ENCODE measurements at places on chromosomes 16 and 17.
A peak's percentile ranks its signal among the peaks of the same experiment; 100 is the strongest.

DNA sequence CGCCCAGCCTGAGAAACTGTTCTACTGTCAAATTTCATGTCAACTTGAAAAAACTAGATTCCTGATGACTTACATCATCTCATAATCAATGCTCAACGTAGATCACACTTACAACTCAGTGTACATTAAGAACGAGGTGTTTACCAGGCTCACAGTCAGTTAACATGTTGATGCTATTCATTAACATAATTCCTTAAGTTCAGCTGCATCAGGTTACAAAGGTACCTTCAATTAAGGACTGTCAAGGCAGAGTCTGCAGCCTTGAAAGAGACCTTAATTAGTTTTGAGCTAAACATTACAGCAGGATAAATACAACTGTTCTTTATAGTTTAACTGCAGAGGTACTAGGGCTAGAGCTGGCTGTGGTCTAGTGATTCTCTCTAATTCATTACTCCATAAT, 1.9 kb downstream of the GNA13 start:
- DNase-seq, result no peak

DNA sequence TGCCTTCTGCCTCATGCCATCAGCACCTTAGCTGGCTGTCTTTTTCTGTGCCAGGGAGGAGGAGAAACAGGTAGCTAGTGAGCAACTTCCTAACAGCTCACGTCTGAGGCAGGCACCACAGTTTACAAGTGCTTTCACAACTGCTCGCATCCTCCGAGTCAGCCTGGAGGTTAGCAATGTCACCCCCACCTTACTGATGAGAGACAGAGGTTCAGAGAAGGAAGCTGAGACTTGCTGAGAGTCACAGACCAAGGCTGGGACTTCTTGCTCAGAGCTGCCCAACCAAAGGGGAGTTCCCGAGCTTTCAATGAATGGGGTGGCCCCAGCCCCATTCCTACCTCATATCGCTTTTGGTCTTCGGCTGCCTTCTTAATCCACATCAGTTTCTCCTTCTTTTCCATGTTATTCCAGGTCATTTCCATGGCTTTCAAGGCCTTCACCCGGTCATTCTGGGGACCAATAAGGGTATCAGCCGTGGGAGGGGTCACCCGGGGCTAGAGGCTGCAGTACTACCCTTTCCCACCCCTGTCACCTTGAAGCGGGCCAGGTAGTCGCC, 9.6 kb downstream of the UBTF start:
- DNase-seq, result no peak

GRCh38 chr17:50764734-50765149, 2.6 kb downstream of the ANKRD40CL start:
- no peak for DNase-seq

DNA sequence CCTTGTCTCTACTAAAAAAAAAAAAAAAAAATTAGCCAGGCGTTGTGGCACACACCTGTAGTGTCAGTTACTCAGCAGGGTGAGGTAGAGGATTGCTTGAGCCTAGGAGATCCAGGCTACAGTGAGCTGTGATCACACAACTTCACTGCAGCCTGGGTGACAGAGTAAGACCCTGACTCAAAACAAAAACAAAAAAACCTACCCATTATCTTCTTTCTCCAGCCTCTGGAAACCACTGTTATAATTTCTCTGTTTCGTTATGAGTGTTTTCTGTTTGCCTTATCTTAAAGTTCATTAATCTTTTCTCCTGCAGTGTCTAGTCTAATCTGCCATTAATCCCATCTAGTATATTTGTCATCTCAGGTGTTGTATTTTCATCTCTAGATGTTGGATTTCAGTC, 18.6 kb upstream of the CLTC start:
- DNase-seq, result no peak

DNA sequence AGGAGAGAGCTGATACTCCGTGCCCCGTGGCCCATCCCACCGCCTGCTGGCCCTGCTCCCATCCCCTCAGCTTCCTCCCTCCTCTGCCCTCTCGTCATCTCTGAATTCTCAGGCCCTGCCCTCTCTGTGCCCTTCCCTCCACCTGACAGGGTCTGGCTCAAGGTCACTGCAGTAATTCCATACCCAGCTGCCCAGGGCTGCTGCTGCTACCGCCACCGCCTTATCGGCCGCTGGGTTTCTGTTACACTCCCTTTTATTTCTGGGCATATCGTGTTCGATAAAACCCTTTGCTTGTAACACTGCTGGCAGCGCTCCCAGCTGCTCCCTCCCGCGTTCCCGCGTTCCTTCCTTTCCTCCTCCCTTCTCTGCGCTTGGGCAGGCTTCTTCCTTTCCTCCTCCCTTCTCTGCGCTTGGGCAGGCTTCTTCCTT, 1.2 kb downstream of the EPN3 start:
- DNase-seq, result no peak

DNA sequence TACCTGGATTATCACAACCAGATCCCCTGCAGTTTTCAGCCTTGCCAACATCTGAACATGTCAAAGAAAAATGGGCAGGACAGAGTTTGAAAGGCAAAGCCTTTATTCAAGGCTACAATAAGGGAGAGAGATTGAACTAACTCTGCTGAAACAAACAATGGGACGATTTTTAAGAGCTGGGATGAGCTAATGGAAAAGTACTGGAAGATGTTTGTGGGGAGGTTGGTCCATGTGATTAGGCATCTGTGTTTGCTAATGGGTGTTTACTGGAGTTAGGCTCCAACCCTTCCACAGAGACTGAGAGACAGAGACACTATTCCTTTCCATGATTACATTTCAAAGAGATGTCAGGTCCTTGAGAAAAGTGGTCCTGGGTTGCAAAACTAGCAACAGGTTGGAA, 35.0 kb upstream of the HSBP1 start:
- no peak for DNase-seq

DNA sequence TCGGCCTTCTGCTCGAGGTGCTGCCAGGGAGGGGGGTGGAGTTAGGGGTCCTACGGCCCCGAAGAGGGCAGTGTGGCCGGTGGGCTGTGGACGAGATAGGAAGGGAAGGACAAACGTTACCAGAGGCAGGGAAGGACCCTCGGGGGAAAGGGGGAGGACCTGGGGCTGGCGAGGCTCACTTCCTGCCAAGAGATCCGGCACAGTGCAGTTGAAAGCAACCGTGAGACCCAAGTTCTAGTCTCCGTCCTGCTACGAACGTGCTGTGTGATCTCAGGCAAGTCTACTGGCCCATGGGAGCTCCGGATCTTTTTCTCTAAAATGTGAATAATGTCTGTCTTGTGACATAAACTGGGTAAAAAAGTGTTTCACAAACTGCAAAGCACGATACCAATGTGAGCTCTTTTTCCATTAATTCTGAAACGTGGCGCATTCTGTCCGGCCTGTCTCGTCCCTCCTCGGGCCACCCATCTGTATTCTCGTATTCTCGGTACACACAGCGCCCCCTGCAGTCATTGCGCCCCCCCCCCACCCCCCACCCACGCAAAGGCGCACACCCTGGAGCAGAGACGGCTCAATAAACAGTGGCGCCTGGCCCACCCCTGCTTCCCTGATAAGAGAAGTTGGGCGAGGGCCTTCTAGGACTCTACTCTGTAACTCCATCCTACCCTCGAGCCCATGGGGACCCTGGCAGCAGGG, 8.8 kb downstream of the CYGB start:
- no peak for DNase-seq

- DNase-seq, result no peak
These were observed 25.1 kb upstream of the ITGAX start for GRCh38 chr16:31329671-31330552.

- no peak for DNase-seq
These were observed 101.4 kb downstream of the BMERB1 start for GRCh38 chr16:15535772-15536171.

DNA sequence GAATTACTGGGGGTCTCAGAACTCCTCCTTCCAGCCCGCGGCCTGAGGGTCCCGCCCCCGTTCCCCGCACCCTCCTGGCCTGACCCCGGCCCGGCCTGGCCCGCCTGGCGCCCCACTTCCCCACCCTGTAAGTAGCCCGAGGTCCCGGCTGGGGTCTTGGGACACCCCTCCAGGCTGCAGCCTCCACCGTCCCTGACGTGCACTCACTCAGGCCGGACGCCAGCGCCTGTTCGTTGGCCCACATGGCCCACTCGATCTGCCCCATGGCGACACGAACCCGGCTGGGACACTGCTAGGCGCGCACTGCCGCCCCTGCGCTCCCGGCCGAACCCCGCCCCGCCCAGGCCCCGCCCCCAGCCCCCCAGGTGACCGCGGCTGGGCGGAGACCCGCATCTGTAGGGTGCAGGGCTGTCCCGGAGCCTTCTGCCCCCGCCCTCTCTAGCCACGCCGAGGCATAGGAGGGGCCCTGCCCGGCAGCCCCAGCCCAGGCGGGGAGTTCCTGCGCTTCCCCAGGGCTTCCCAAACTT, at the start of gene CYBA:
CYBA (minus strand) TSS at position 305 of the 527 bp plus-strand sequence; CDS start at position 265, 40 bp downstream.
- DNase-seq, result peak; percentile 25

DNA sequence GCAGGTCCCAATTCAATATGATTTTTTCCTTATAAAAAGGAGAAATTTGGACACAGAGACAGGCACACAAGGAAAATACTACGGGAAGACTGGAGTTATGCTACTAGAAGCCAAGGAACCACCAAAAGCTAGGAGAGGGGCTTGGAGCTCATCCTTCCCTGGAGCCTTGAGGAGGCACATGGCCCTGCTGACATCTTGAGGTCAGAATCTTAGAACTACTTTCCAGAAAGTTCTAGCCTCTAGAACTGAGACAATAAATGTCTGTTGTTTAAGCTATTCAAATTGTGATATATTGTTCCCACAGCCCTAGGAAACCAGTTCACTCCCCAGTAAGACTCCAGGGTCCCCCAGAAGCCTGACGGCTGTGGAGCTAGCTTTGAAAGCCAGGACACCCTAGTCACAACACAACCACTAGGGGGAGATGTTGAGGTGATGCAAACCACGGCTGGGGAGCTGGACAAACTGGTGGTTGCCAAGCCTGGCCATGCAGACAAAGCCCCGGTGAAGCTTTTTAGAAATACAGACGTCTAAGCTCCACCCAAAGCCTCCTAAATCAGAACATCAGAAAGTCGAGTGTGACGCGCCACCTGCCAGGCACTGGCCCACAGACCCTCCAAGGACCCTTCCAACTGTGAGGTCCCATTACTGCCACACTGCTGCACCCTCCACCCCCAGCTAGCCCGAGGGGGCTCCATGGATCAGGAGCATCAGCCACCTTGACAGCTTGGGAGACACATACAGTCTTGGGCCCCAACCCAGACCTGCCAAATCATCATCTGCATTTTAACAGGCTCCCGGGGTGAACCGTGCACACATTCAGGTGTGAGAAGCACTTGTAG, 106.4 kb downstream of the SLC39A11 start:
- peak; percentile 31 for DNase-seq

GRCh38 chr17:50097926-50098325, 2.8 kb downstream of the PDK2 start:
- no peak for DNase-seq

GRCh38 chr17:66441101-66441661, 138.8 kb downstream of the PRKCA start:
- no peak for DNase-seq

DNA sequence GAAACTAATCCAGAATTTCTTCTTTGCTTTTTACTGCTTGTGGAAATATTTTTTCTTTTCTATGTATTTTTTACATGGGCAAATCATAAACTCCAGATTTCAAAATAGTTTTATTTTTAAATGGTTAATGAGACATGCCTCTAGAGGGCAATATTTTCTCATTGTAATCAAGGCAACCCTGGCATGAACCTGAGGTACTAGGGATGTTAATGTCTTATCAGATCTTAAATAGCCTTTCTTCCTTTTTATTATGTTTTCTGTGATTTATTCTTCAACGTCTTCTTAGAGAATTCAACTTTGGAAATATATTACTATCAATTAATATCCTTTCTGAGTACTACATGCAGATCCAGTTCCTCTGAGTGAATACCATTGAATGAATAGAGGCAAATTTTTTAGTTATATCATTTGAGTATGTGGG, 324.7 kb downstream of the BCAS3 start:
- no peak for DNase-seq

DNA sequence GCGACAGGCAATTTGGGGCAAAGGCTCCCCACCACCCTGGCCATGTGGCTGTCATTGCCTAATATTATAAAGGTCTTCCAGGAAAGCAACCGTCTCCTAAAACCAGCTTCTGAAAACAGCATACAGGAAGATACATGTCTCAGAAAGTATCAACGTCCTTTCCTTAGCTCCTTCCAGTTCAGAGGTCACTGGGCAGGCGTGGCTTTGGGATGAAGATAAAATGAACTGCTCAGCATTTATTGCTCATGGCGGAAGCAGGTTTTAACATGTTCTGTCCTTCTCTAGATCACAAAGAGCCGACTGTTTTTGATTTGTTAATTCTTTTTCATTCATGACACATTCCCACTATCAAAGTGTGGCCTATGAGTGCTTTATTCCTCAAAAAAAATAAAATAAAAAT, 8.0 kb downstream of the CFAP20 start:
- no peak for DNase-seq

DNA sequence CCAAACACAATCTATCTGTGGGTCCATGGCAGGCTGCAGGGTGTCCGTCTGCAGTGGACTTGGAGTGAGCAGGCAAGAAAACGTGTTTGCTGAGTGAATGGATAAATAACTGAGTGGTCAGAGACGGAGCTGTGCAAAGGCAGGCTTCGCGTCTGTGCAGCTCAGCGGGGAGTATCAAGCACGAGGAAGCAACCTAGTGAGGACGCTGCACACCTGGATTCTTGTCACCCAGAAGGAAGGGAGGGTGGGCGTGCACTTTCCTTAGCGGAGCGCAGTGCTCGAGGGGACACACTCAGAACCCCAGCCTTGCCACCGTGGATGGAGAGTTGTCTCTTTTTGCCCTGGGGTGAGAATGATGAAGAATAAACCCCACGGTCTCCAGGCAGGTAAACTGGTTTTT, 1.5 kb upstream of the RCVRN start:
- DNase-seq, result no peak

GRCh38 chr17:42038221-42038973, 12.0 kb downstream of the C17orf113 start:
- no peak for DNase-seq

DNA sequence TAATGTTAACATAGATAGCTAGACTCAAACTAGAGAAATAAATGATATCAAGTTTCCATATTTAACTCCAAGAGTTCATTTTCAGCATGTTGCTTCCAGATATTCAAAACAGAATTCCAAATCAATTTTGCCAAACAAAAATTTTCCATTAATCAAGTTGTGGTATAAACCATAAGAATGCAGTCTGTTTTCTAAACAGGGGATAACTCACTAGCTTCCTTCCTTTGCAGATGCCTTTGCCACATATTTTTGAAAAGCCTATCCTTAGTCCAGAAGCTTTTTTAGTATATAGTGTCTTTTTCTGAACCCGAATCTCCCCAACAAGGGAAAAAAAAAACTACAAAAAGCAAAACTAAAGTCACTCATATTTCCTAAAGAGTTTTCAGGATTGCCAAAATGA, 61.5 kb downstream of the HELZ start:
- no peak for DNase-seq
